Vagina (tissue), 2 donors: ENCODE measurements at places on chromosomes 12 and 14.

- DNase-seq = no peak
These were observed 21.8 kb upstream of the RAB35 start for GRCh38 chr12:120138366-120138765.

DNA sequence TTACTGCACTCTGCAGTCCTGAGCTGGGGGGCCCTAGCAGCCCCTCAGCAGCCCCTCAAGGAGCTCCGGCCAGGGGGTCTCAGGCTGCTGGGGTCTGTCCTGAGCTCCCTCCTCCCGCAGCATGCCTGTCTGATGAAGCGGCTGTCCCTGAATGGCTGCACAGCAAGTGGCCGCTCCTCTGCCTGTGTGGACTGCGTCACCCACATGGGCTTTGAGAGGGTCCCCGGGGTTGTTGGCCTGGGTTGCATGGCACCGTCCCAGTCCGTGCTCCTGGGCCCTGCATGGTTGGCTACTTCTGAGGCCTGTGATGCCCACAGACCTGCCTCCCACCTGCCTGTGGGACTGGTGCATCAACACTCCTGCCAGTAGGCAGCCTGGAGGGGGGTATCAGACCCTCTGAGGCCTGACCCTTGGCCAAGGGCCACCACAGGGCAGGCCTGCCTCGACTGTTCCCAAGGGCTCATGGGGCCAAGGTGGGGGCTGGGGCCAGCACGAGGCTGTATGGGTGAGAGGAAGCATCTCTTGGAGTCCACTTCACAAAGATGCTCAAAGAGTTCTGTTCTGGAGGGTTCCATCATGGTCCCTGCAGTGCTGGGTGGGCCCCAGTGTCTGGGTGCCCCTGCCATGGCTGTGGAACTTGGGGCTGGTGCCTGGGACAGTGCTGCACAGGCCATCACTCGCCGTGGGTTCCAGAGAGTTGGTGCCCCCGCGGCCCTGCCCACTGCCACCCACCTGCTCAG is 12.2 kb downstream of the CEP170B start:
- DNase-seq = no peak

- no peak for DNase-seq
These were observed 8.7 kb downstream of the MARK3 start for GRCh38 chr14:103393676-103394626.

DNA sequence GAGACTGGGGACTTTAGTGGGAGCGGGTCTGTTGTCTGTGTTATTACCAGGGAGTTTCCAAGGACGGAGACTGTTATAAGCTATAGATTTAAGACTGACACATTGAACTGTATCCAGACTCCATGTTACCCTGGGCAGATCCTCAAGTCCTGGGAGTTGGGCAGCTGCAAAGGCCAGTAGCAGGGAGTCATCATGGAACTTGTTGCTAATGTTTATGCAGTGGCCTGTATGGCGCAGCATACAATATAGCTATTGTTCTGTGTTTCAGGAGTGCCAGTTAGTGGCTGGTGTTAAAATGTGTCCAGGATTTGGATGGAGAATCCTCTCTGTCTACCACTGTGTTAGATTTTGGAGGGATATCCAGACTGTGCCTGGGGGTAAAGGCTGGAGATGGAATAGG is 31.7 kb downstream of the SMOC1 start:
- DNase-seq = no peak

GRCh38 chr12:84329938-84330337 is 582.7 kb downstream of the SLC6A15 start:
- no peak for DNase-seq

GRCh38 chr14:68663385-68664076 is 129.3 kb downstream of the ZFP36L1 start:
- peak; percentile 4 for DNase-seq

- no peak for DNase-seq
These were observed 60.4 kb upstream of the PTHLH start for GRCh38 chr12:28032811-28033537.

DNA sequence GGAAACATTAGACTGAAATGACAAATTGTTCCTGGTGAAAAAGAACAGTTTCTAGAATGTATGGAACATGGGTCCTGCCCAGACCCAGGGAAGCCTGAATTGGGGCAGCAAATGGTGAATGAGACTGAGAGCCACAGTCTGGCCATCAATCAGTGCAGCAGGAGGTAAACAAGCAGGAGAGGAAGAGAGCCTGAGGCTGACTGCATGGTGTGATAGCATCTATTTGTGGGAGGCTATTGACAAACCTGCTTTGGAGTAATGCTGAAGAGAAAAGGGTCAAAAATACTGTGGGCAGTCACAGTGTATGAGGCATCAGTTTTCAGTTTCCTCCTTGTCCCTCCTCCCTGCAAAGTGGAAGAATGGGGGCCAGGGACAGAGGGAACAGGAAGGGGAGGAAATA is 136.8 kb downstream of the ANKS1B start:
- DNase-seq = no peak

DNA sequence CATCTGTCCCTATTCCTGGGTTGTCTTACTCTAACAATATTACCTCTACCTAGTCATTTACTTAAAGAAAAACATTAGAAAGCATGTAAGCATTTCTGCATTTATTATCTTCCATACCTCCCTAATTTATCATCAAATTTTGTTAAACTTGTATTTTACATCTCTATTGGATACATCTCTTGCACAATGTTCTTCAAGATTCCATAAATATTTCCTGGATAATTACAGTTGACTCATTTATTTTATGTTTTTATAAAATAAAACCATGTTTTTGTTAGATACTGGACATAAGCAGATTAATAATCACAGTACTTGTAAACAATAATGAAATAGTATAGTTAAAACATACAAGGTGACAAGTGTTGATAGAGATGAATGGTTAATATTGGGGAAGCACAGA is 209.0 kb downstream of the TMTC3 start:
- DNase-seq = no peak

- no peak for DNase-seq
These were observed 32.0 kb downstream of the MYL2 start for GRCh38 chr12:110888256-110888991.

DNA sequence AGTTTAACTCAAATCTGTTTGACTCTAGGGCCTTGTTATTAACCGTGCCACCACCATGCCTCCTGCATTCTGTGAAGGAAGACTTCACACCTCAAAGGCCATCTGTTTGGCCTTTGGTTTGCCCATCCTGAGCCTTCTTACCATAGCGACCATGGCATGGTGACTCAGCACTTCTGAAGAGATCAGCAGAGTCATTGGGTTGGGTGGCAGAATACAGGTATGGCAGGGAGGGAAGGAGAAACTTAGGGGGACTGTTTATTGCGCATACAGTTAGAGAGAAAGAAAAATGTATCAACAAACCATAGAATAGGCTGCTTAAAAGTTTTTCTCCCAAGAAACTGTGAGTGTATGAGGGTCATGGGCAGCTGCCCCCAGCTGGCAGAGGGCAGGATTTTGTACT is 49.2 kb downstream of the DAD1 start:
- no peak for DNase-seq

- no peak for DNase-seq
These were observed 57.2 kb downstream of the RIC8B start for GRCh38 chr12:106831699-106832098.

- no peak for DNase-seq
These were observed 508 bp upstream of the KCNH5 start for GRCh38 chr14:63045612-63046320.

DNA sequence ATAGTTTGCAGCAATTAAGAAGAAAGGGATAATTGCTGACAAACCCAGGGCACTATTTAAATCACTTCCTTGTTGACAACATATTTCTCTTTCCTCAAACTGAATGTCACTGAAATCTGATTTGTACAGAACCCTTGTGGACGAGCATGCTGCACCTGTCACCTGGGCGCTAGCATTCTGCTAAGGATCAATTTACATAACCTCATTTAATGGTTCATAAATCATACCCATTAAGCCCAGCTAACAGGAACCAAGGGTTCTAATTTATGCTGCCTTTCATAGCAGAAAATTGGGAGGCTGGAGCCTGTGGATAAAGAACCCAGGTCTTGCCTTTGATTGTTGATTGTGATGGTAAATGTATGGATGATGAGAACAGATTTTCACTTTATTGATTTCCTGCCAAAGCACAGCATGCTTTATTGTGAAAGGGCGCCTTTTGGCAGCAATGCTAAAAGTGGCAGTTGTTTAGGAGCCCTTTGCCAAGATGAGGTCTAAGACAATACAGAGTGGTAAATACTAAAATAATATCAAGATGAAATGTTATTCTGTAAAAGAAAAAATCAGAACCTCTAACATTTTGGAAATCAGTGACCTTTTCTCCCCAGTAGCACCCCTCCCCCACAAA is 95.4 kb downstream of the NKX2-1 start:
- DNase-seq = no peak

DNA sequence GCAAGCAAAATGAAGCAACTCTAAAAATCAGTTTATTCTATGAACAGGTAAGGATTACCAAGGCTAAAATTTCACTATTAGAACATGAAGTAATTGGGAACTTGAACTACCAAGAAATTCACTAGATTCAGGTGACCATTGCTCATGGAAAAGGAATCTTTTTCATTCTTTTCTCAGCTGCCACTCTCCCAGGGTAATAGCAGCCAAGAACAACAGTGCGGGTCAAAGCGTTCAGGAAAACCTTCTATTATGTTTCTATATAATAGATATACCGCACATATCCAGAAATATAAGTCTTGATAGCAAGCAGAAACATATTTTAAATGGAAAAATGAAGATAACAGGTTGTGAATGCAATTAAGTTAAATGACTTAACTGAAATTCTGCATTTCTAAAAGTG is 125.6 kb downstream of the NELL2 start:
- DNase-seq = no peak

GRCh38 chr14:23464700-23465099 is 4.8 kb upstream of the NGDN start:
- no peak for DNase-seq

DNA sequence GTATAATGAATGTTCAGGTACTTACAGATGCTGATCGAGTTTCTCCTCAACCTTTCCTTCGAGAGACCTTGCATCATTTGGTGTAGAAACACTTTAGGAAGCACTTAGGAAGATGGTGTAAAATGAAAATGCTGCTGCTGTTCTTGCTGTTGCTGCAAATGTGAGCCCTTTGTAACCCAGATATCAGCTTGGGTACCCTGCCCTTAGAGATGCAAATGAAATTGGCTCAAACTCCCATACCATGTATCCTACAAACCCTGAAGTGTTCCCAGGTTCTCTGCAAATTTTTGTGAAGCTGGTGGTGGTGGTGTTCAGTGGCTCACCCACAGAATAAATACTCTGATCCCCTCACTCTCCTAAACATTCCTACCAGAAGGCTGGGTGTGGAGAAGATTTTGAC is 130.8 kb downstream of the SLC25A47 start:
- DNase-seq = peak; percentile 13

- DNase-seq = no peak
These were observed 98.8 kb upstream of the RESF1 start for GRCh38 chr12:31860401-31860800.

DNA sequence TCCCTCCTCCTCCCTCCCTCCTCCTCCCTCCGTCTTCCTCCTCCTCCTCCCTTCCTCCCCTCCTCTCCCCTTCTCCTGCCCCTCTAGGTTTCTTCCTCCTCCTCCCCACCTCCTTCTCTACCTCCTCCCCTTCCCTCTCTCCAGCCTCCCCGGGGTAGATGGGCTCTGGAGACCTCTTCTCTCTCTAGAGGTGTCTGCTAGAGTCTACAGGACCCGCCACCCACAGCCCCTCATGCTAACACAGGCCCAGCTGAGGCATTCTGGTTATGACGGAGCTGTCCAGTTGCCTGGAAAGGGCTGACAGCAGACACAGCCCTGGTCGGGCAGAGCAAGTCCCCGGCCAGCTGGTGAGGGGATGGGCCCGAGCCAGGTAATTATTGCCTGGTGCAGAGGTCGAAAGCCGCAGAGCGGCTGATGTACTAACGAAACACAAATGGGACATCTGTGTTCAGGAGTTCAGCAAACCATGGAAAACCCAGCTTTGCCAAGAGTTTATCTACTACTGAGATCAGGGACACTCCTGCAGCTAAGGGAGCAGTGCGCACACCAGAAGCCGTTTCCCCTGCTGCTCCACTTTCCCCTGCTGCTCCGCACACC is 96.2 kb downstream of the PAPOLA start:
- no peak for DNase-seq
